ENCODE measurements at places on chromosomes 1 and 21.
A peak's percentile ranks its signal among the peaks of the same experiment; 100 is the strongest.

- no peak for DNase-seq
Observed at GRCh38 chr1:214236477-214236876, 44.5 kb upstream of the SMYD2 start.

GRCh38 chr1:72433591-72433990 lies 151.3 kb upstream of the NEGR1 start:
- no peak for DNase-seq

DNA sequence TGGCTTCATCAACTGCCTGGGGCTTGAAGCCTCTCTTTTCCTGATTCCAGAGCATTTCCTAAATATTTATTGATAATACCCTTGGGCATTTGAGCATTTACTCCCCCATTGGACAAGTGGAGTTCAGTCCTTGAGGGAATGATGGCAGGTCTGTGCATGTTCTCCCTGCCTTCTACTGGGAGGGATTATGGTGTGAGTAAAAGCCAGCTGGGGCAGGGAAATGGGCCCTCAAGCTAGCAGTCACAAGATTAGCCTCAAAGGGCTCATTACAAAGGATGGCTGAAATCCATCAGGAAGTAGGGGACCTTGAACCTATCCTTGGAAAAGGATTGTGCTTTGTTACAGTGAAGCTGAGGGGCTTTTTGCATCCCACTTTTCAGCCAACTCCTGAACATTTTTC lies 24.2 kb upstream of the OSBPL9 start:
- no peak for DNase-seq

DNA sequence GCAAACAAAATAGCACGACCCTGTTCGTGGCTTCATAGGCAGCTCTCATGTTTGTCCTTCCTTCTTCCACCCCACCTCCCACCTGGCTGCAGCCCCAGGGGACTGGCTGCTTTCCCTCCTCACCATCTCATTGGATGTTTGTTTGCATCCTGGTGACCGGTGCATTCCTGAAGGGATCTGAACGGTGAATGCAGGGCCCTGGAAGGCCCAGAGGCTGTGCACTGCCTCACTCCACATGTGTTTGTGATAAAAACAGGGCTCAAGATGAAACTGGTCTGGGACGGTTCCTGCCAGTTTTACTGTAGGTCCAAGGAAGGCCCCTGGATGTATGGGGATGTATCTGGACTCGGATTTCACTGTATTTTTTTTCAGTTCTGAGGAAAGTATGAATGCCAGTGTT lies 42.8 kb downstream of the CNN3 start:
- no peak for DNase-seq

DNA sequence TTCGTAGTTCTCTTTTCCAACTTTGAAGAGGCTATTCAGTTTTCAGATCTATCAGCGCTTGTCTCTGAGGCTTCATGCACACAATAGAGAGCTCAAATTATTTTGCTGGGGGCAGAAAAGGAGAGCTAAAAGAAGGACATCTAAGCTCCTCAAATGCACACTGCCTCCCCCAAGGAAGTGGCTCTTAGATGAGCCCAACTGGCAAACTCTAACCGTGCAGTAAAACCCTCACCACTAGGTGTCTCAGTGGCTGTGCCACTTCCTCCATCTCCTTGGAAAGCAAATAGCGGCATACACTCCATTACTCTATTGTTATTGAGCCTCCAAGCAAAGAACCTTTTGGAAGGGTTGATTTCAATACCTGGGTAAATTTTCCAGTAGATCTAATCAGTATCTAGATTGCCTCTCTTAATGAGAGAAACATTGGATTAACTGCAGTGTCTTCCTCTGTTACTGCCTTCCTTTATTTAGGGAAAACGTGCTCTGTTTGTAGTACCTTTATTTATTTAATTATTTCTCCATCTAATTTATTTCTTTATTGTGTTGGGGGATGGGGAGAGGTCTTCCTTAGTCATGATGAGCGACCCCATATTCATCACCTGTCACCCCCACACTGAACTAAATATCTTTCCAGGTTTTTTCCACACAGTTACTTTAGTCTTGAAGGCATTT lies 9.2 kb upstream of the SFPQ start:
- peak; percentile 75 for DNase-seq

- DNase-seq: no peak
Observed at GRCh38 chr1:17027403-17027802, 15.7 kb upstream of the ATP13A2 start.

DNA sequence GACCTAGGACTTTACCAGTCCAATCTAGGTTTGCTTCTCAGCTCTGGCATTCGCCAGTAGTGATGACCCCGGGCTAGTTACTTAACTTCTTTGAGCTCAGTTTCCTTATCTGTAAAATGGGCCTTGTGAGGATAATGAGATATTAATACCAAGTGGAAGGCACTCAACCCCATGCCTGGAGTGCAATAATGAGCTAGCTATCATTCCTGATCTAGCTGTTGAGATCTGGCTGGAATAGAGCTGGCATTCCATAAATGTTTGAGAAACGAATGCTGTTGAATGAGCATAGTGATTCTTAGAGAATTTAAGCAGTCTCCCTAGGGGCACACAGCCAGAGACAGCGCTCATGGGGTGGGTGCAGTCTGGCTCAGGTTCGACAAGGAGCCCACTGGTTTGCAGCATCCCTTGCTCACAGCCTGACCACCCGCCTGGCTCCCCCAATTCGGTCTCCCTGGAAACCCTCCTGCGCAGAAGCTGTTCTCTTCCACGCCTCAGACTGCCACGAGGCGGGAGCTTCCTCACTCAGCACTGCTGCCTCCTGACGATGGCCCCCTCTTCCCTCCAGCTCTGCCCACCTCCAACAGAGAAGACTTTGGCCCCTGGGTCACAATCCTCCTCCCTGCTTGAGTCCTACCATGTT lies 32.5 kb downstream of the DHCR24 start:
- no peak for DNase-seq

DNA sequence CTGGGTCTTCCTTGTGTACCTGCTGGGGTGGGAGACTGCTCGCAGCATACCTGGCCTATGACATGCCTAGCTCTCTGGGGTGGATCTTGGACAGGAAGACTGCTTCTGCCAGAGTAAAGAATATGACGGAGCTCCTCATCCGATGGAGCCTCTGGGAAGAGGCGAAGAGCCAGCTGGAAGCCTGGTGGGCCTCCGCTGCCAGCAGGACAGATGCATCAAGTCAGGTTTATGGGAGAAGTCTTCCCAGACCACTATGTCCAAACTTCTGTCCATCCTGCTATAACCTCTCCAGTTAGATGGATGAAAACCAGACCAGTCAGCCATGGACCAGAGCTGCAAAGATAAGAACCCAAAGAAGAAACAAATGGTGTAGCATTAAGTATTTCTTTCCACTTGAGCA lies 27.7 kb upstream of the NGF start:
- DNase-seq: no peak

GRCh38 chr1:89540406-89540970 lies 15.9 kb downstream of the LRRC8B start:
- peak; percentile 53 for DNase-seq

DNA sequence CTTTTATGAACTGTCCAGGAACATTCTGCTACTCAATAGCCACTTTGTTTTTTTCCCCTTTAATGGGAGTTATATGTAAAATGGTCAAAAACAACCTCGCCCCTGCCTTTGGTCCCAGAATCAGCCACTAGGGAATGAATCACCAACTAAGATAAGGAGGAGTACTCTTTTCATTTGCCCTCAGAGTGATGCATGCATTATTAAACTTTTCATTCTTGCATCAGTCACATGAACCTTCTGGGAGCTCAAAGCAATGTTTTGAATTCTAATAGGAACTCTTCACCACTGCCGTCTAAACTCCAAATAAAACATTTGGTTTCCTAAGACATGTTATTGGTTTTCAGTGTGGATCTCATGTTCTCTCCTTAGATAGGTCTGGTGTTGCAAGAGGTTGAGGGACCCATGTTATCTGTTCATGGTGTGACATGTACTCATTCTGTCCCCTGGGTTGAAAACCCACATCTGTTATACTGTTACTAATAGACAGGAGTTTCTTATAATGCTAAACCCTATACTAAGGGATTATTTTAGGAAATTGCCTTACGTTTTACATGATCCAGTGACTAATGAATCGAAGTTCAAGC lies 17.8 kb upstream of the HSD17B7 start:
- DNase-seq: no peak

DNA sequence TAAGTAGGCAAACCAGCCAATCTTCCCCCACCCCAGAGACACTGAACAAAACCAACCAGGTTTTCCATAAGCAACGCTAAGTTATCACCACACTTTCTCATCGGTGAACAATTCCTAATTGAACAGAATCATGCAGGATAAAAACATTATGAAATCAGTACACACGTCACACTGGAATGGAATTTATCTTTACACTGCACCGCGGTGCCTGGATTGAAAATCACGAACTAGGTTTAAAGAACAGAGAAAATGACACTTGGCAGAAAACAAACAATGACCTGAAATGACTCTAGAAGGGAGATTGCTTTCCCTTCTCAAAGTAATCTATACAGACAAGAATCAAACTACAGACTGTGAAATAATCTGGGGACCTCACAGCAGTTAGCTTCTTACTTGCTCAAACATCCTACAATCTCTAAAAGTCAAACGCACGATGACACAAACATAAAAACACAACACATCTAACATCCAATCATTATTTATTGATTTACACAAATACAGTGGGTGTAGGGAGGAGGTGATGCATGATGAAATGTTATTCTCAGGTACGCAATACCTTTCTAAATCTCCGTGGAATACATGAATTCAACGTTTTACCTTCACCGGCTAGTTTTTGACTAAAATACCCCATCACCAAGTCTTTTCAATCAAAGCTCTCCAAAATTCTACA lies 1.9 kb downstream of the EIF4G3 start:
- DNase-seq: no peak

DNA sequence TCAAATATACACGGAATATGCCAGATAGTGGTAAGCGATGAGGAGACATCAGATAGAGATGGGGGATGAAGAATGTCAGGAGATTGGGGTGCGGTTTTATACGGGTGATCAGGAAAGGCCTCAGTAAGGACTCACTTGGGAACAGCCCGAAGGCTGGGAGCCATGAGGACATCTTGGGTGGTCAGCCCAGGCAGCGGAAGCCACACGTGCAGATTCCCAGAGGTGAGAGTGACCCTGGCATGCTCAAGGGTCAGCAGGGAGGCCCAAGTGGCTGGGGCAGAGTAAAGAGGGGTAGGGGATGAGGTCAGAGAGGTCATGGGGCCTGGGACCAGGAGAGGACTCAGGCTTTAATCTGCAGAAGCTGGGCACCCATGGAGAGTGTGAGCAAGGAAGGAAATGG lies 106.6 kb downstream of the MATN1 start:
- no peak for DNase-seq

DNA sequence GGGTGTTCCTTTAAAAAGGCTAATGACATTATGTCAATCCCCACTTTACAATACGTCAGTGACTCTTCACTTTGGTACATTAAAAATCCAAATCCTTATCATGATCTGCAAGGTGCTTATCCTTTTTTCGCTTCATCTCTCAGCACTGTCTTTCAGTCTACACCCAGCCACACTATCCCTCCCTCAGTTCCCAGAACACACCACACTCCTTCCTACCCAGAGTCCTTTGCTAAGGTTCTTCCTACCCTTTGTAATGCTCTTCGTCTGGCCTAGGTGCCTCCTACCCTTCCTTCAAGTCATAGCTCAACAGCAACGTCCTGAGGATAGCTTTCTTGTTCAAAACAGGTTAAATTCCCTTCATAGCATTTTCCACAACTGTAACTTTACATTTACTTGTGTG lies 152.6 kb downstream of the RERE start:
- DNase-seq: no peak

GRCh38 chr21:39667353-39667891 lies 54.7 kb downstream of the B3GALT5 start:
- DNase-seq: no peak

GRCh38 chr1:160520999-160521398 lies 2.1 kb downstream of the SLAMF6 start:
- no peak for DNase-seq

- DNase-seq: no peak
Observed at GRCh38 chr1:208179263-208179816, 64.8 kb downstream of the PLXNA2 start.

DNA sequence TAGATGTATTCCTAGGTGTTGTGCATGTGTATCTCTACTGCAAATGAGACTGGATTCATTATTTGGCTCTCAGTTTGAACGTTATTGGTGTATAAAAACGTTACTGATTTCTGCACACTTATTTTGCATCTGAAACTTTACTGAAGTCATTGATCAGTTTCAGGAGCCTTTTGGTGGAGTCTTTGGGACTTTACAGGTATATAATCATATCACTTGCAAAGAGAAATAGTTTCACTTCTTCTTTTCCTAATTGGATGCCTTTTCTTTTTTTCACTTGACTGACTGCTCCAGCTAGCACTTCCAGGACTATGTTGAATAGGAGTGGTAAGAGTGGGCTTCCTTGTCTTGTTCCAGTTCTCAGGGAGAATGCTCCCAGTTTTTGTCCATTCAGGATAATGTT lies 252.2 kb downstream of the SMYD3 start:
- no peak for DNase-seq

GRCh38 chr1:17723684-17724083 lies 31.4 kb upstream of the ACTL8 start:
- DNase-seq: no peak

DNA sequence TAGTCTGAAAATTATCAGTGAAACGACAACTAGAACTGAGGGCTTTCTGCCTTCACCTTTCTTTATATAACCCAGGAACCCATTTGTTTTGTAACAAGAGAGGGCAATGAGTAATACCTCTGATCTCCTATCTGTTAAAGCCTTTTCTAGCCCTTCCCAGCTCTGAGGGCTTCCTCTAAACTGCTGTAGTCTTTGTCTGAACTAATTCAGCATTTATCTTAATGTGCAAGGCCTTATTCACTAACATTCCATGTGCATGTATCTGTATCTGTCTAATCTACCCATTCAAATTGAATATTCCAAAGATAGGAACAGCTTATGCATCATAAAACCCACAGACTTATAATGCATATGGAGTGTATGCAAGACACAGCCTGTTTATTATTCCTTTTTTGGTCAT lies 167.1 kb downstream of the LYPLAL1 start:
- no peak for DNase-seq

DNA sequence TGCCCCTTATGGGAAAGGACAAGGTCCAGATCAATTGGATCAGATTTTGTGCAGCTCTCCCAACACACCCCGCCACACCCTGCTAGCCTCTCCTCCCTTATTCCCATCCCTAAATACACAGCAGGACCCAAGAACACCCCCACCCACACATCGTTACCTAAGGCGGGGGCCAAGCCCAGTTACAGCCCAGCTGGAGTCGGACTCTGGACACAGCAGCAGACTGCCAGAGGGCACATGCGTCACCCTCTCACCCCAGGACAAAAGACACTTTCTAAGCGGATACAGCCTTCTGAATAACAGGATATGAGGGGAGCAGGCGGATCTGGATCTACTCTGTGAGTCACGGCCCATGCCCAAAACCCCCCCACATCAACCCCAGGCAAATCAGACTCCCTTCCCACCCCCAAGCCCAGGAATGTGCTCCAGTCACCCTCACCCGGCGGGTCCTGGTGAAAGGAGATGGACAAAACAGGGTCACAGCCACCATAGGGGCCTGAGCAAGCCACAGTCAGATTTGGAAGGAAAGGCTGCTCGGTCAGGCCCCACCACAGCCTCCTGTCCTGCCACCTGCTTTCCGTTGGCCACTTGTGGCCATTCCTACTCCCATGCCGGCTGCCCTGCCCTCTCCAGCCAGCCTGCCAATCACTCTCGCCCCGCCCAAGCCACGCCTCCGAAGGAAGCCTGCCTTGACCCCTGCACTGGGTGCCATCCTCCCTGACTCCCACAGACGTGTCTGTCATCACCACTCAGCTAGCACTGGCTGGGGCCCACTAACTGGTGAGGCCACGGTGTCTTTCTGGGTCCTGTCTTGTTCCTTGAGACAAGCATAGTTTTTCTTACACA lies 4.0 kb downstream of the S100A16 start:
- no peak for DNase-seq
